Muscle of leg (tissue), 16 donors: ENCODE measurements at places on chromosomes 2 and 18.
A peak's percentile ranks its signal among the peaks of the same experiment; 100 is the strongest.

DNA sequence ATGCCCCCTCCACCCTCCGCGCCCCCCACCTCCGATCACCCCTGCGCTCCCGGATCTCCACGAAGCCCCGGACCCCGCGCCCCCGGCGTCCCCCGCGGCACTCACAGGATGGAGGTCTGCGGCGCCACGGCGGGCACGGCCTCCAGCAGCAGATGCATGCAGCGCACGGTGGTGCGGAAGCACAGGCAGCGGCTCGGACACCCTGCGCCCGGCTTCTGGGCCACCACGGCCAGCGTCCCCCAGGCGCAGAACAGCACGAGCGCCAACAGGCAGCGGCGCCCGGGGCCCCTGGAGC is 217 bp downstream of the PXDN start:
- H3K27ac ChIP-seq = peak overlapping the region; percentile 96
- peak overlapping the region; percentile 71 for H3K4me3 ChIP-seq
- no peak for DNase-seq
- peaks cover 50% of the 10 kb centered on the region for H3K4me1 ChIP-seq
- peaks cover 6% of the 10 kb centered on the region for H3K27me3 ChIP-seq
- peaks cover 6% of the 10 kb centered on the region for H3K36me3 ChIP-seq

- no peak overlapping the region for H3K27ac ChIP-seq
- H3K36me3 ChIP-seq = no peaks in the 10 kb centered on the region
- DNase-seq = peak; percentile 48
- H3K4me1 ChIP-seq = no peaks in the 10 kb centered on the region
These were observed 701.8 kb downstream of the NR4A2 start for GRCh38 chr2:155630760-155631159.

DNA sequence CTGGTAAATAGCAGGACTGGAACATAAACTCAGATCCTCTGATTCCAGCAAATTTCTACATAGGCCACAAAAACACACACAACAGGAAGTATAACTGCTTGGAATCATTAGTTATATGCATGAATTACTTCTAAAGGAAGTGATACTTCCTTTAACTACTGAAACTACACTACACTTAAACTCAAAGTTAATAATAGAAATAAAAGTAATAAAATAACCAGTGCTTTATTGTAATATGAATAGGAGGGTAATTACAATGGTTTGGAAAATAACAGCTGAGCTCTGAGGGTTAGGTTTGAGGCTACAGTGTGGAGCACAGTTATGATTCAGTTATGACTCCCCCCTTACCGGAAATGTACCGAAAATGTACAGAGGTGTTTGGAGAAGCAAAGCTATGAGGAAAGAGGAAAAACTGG is 18.5 kb upstream of the POLI start:
- H3K27me3 ChIP-seq = no peaks in the 10 kb centered on the region
- H3K4me1 ChIP-seq = no peaks in the 10 kb centered on the region
- H3K36me3 ChIP-seq = no peaks in the 10 kb centered on the region
- no peak overlapping the region for H3K4me3 ChIP-seq
- peak overlapping the region; percentile 29 for H3K27ac ChIP-seq

GRCh38 chr2:7592618-7593140 is 675.5 kb downstream of the RNF144A start:
- no peak overlapping the region for H3K27ac ChIP-seq
- H3K4me3 ChIP-seq = no peak overlapping the region
- H3K4me1 ChIP-seq = no peaks in the 10 kb centered on the region
- no peaks in the 10 kb centered on the region for H3K36me3 ChIP-seq

DNA sequence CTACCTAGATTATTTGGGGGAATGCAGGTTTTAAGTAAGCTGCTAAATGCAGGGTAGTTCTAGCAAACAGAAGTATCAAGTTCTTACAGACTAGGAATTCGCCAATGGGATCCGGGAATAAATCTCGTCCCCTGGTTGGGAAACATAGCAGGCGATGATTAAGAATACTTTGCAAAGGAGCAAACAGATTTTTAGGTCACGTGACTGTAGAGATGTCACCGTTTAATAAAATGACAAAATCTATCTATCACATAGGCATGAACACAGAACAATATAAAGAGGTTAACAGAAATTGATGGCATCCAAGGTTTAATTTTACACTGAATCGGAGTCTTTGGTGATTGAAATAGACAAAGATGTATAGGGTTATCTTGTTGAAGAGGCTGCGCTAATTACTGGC is 664.1 kb downstream of the BCL11A start:
- H3K27ac ChIP-seq = no peak overlapping the region
- no peak overlapping the region for H3K4me3 ChIP-seq
- no peaks in the 10 kb centered on the region for H3K27me3 ChIP-seq
- no peaks in the 10 kb centered on the region for H3K36me3 ChIP-seq
- no peak for DNase-seq
